Thymus (tissue), 14 donors: ENCODE measurements at places on chromosomes 2 and 18. TPM values are rescaled to one million over a fixed set of nuclear protein-coding genes. Genes with fewer than 3 reads are reported as not detected.

NETO1 gene
- total RNA-seq = 0.33 TPM

LRATD1 gene
- total RNA-seq = 2.1 TPM

DNA sequence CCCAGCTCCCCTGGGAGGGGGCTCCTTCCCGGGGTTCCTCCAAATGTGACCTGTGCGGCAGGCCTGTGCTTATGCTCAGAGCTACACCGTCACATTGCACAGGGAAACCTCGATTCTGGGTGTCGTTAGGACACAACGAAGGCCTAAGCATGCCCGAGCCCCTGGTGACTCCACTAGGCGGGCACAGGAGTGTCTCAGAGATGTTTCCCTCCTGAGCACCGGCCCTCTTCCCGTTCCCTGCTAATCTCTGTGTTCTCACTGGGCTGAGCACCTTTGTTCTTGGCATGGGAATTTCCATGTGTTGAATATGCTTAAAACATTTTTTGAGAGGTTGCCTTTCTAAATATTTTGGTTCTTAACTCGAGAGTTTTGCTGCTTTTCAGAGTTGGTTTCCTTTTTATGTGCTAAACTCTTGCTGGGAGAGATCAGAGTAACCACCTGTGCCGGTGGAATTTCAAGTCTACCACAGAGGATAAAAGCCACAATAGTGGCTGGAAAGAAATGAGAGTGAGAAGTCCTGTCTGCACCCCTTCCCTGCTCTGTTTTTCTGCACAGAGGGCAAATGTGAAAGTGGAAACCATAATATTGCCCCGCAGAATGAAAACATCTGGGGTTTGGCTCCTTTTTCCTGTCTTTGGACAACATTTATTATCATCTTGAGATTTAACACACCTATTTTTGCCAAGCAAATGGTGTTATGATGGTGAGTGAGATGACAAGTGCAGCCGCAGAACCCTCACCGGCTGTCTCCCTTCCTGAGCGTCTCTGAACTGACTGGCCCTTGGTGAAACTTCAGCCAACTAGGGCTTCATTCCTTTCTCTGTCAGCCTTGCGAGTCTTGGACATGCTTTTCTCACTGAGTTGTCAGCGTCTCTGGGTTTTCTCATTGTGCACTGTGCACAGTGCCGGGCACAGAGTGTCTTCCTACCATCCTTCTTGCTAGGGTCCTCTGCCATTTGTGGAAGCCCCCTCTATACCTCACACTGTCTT is 154.1 kb downstream of the VAPA start:
- H3K4me3 ChIP-seq = no peak overlapping the region
- peak; percentile 60 for DNase-seq
- no peak overlapping the region for H3K27ac ChIP-seq
- peaks cover 14% of the 10 kb centered on the region for H3K4me1 ChIP-seq

DNA sequence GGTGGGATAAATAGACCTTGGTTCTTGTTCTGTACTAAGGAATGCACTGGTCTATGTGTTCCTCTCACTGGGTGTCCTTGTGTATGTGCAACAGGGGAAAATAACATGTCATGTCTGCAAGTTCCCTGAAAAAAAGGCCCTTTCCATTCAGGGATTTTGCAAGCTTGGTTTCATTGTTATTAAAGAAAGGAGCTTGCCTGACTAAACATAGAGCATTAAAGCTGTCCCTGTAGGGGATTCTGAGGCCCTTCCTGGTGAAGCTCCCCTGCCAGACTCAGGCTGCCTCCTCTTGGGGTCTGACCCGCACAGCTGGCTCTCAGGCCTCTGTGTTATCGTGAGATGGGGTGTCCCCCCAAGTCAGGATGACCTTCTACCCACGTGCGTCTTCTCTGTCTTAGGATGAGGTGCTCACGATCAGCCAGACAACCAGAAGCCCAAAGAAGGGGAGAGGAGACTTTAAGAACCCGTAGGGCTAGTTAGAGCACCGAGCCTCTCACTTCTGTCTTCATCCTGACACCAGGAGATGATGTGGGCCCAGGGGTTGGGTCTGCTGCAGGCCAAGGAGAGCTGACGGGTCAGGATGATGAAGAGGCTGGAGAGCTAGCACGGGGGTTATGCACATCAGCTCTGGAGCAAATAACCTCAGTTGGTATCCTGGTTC is 21.2 kb downstream of the CAPG start:
- no peak overlapping the region for H3K27ac ChIP-seq
- H3K4me1 ChIP-seq = no peaks in the 10 kb centered on the region
